KG1 (cell line): ENCODE measurements at places on chromosomes 1 and 21.

- DNase-seq, result no peak
These were observed 35.0 kb upstream of the SH2D1B start for GRCh38 chr1:162446946-162447345.

DNA sequence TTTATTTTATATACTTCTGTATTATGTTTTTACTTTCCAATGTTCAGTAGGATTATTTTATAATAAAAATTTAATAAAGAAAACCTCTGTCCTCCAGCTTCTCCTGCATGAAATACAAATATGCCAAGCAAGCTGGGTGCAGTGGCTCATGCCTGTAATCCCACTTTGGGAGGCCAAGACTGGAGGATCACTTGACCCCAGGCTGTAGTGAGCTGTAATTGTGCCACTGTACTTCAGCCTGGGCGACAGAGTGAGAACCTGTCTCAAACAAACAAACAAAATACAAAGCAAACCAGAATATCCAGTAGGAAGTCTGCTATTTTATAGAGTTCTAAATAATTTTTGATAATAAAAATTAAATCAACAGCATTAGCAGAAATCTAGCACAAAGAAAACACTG, 168.8 kb downstream of the EIF4G3 start:
- no peak for DNase-seq

DNA sequence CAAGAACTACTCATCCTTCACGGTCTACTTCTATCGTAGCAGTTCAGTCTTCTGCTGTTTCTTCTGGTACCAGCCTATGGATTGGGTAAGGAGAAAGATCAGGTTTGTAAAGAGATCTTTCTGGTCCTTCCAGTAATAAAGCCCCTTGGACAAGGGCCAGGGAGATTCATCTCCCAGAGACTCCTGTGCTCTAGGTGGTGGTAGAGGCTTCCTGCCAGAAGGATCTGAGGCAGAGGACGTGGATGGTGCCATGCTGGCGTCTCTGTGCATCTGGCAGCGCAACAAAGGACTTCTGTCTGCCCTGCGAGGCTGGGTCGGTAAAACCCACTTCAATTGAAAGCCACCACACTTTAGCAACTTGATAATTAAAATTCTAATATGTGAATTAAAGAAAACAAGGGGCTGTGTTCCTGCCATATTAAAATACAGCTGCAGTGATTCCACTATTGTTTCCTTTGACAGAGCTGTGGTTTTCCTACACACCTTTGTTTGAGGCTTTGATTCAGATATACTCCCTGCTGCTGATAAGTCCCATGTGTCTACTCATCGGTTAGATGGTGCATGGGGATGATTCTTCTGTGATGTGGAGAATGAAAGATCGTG, 73.6 kb downstream of the ROR1 start:
- no peak for DNase-seq

DNA sequence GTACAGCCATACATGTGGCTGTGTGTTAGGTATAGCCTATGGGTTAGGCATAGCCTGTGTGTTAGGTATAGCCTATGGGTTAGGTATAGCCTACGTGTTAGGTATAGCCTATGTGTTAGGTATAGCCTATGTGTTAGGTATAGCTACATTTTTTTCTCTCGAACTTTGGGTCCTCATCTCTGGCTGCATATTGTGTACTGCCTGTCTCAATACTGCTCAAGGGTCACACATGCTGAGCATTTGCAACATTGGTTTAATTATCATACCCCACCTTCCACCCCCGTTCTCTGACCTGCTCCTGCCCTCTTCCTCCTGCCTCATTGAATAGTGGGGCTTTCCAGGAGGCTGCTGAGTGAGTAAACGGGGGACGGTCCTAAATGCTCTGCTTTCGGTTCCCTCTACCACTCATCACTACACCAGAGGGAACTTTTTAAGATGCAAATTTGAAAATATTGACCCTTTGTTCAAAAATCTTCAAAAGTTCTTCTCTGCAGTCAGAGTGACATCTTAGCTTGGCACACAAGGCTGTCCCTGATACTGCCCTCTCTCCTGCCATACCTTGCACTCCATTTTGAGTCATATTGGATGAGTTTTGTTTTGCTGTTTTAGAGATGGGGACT, 17.8 kb downstream of the OR2B11 start:
- DNase-seq, result no peak

- no peak for DNase-seq
These were observed 65.7 kb downstream of the POFUT2 start for GRCh38 chr21:45222001-45222400.

DNA sequence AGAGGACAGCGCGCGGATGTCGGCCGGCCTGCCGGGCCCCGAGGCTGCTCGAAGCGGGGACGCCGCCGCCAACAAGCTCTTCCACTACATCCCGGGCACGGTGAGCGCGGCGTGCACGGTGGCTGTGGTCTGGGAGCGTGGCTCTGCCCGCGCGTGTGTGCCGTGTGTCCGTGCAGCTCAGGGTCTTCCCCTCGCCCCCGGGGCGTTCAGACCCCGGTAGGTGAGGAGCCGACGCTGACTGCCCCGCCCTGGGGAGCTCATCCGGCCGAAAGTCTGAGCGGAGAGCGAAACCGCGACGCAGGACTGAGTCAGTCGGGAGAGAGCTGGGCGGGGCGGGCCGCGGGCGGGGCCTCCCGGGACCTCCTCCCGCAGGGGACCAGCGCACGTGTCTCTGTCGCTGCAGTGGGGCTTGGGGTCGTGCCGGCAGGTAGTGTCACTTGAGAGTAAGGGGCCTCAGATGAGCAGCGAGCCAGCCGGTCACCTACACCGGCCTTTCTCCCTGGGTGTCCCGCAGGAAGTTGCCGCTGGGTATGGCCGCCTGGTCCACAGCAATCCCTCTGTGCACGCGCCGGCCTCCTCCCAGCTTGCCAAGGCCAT, 520 bp downstream of the PLEKHN1 start:
- peak; percentile 21 for DNase-seq

DNA sequence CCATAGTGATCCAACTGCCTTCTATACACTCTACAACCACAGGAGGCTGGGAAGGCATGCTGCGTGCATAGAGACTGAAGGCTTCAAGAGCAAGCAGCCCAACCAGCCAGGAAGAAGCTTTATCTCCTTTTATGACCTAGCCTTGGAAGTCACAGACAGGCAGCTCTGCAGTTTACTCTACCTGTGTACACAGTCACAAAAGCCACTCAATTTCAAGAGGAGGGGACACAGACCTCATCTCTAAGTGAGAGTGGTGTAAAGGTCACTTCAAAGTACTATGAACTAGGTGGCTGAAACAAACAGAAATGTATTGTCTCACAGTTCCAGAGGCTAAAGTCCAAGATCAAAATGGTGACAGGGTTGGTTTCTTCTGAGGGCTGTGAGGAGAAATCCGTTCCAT, 69.6 kb upstream of the GJB5 start:
- DNase-seq, result no peak

DNA sequence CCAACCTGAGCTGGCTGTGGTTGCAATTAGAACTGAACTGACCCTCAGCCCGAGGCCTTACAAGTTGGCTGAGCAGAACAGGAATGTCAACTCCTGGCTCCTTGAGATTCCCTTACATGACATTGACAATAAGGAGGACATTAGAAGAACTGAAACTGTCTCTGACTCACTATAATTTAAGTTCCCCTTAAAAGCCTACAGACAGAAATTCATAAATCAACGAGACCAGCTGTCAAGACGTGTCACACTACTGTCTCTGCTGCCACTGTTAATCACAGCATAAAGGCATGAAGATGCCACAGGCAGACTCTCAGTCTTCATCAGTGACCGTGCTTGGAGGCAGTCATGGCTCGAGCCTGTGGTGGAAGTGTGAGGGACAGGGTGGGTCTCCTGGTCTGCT, 168.8 kb downstream of the GABPA start:
- peak; percentile 14 for DNase-seq

DNA sequence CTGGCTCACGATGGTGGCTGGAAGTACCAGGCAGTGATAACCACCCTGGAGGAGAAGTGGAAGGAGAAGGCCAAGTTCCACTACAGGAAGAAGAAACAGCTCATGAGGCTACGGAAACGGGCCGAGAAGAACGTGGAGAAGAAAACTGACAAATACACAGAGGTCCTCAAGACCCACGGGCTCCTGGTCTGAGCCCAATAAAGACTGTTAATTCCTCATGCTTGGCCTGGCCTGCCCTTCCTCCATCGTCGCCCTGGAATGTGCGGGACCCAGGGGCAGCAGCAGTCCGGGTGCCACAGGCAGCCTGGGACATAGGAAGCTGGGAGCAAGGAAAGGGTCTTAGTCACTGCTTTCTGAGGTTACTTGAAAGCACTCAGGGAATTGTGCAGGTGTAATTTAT, 10.8 kb downstream of the IL24 start:
- DNase-seq, result no peak

GRCh38 chr1:29576510-29576909, 340.2 kb downstream of the PTPRU start:
- no peak for DNase-seq

DNA sequence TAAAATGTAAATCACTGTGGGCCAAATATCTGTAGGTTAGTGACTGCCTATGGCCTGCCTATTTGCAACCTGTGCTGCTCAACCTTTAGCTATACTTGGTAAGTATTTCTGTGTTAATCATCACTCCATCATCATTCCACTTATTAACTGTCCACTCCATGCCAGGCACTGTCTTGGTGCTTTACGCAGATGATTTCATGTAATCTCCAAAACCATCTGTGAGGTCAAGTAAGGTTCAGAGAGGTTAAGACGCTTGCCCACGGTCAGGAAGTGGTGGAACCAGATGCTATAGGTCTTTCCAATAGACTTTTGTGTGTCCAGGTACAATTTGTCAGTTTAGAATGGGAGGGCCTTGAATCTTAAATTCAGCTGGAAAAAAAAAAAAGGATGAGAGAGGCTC, 10.8 kb upstream of the PHACTR4 start:
- no peak for DNase-seq

DNA sequence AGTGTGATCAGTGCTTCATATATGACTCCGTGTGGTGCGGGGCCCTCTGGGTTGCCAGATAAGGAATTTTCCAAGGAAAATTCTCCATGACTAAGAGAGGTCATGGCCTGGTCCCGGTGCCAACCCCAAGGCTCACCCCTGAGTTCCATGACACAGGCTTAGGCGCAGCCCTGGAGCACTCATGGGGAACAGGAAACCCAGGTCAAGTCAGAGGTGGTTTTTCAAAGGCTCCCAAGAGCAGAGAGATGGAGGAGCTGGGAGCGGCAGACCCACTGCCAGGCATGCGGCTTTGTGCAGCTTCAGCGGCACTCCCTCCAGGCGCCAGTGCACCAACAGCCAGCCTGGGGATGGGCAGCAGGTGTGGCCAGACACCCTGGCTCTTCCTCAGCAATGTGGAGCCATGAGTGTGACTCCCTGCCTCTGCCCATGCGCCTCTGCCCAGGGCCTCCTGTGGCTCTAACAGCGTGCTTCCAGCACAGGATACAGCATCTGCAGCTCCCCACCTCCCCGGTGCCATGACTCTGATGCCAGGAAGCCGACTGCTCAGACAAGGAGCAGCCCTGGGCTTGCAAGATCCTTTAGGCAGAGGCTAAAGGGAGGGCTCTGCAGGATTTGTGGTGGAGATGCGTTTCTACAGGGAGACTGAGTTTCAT, 47.3 kb downstream of the GPR161 start:
- DNase-seq, result no peak

- no peak for DNase-seq
These were observed 86.8 kb downstream of the MATN1 start for GRCh38 chr1:30636621-30637020.

DNA sequence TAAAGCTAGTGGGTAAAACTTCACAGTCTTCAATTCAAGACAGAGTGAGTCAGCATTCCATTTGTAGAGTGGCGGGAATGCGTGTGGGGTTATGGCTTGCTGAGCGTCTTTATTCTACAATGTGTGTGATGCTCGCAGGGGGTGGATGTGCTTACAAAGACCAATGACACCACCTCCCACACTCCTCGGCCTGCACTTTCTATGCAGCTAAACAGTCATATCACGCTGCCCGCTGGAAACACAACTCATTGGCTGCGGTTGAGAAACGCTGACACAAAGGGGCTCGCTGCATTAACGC, 298.5 kb downstream of the PCP4 start:
- no peak for DNase-seq

- no peak for DNase-seq
These were observed 358.7 kb downstream of the BARHL2 start for GRCh38 chr1:90358448-90358847.

DNA sequence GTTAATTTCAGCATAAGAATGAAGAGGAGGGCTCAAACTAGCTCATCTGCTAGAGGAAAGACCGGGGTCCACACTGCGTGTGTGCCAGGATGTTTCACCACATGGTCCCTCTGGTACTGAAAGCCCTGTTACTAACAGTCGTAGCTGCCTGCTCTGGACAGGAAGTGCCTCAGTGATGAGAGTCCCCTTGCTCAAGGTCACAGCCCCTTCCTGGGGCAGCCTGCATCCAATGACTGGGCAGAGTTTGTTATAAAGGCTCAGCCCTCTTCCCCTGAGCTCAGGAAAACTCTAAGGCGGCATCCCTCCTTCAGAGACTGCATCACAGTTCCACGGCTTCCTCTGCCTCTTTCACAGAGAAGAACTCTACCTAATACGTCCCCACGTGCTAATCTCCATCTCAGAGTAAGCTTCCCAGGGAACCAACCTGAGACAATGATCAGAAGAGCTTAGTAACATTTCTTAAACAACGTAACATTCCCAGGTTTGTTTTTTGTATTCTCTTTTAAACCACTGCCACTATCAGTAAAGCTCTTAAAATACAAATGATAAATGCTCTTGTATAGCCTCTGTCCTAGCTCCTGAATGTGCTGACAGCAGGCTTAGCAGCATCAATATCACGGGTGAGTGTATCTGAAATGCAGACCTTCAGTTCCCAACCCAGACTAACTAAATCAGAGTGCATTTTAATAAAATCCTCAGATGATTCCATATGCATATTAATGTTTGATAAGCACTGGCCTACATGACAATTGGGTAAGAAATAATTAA, 38.0 kb upstream of the ATP1A1 start:
- DNase-seq, result no peak

GRCh38 chr1:221837896-221838295, 96.0 kb upstream of the DUSP10 start:
- DNase-seq, result no peak
